ENCODE measurements at places on chromosomes 11 and 22.

- no peak for DNase-seq
These were observed 144.6 kb upstream of the RASSF10 start for GRCh38 chr11:12864316-12865156.

DNA sequence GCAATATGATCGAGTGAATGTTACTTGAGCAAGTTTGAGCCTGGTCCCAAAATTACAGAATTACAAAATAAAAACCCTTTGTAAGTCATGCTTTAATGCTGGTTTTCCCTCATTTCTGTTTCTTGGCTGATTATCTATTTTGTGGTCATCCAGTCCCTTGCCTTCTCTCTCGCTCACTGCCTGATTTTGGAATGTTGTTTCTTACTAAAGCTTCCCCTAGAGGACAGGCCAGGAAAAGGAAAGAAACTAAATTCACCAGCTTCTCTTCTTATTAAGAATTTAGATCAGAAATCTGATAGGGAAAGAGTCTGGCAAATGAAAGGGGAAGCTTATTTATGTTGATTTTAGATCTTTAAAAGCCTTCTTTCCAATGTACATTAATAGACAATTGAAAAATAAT is 16.6 kb upstream of the BDNF start:
- no peak for DNase-seq

DNA sequence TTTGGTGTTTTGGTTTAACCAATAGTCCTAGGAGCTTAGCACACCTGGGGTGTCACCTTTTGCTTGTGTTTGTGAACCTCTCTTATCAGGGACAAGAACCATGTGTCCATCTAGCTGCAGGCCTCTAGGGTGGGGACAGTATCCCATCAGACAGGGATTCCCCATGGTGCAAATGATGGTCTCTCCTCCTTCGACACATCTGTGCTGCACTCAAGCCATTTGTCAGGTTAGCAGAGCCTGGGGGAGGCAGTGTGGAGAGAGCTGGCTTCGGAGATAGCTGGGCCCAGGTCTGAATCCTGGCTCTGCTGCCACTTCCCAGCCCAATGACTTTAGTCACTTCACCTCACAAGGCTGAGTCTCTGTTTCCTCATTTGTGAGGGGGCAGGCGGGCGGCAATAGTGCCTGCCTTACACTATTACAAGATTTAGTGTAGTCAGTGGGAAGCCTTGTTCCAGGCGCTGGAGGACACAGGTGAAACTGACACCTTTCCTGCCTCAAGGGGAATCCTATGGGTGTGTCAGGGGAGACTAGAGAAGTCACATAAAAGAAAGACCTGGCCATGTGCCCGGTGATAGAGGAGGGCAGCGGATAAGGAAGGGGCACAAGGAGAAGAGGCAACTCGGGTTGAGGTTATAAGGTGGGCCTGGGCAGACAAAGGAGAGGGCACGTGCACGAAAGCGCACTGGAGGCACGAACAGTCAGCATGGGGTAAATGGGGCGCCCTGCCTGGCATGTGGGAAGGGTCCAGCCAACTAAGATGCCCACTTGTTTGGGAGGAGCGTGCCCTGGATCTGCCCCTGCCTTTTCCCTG is 12.6 kb downstream of the KLHL35 start:
- DNase-seq: no peak

DNA sequence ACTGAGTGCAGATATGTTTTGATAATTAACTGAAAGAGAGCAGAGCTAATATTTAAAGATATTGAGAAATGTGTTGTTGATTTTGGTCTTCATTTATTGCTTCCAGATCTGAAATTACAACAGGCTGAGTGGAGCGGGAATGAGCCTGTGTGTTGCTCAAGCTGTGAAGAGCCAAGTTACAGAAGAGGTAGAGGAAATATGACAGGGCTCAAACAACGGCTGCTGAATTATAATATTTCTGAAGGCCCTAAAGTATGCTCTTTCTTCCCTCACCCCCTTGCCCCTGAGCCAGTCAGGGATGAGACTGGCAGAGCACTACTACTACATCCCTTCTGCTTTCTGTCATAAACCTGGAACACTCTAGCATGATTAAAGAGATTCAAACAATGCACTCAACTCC is 115.6 kb downstream of the FANCF start:
- no peak for DNase-seq

Measured in progenitor cell of endocrine pancreas (in vitro differentiated cells).